Activated B cell treated with CpG ODN at 0.5 μM for 24 hours (primary cell): ENCODE measurements at places on chromosomes 6 and 20. TPM values are rescaled to one million over a fixed set of nuclear protein-coding genes. Genes with fewer than 3 reads are reported as not detected.

DNA sequence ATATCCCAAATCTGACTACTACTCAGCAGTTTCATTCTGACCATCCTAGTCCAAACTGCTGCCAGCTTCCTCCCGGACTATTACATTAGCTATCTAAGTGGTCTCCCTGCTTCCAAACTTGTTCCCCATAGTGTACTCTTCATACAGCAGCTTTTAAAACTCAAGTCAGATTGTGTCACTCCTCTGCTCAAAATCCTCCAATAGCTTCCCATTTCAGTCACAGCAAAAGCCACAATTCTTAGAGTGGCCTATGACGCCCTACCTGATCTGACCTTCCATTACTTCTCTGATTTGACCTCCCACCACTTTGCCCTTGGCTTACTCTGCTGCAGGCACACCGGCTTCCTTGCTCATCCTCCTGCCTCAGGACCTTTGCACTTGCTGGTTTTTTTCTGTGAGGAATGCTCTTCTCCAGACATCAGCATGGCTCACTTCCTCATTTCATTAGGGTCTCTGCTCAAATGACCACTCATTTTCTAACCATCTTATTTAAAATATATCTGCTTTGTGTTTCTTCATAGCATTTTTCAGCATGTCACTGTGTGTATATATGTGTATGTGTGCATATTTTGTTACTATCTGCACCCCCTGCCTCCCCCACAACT, 111.1 kb upstream of the DTNBP1 start:
- no peak overlapping the region for H3K27ac ChIP-seq
- no peaks in the 10 kb centered on the region for H3K27me3 ChIP-seq
- no peaks in the 10 kb centered on the region for H3K36me3 ChIP-seq
- no peak for DNase-seq

AP5S1 gene
- 13.4 and 13.5 TPM in 2 replicates for total RNA-seq

- no peaks in the 10 kb centered on the region for H3K27me3 ChIP-seq
- H3K27ac ChIP-seq, result peak overlapping the region; percentile 78
- peaks cover 34% of the 10 kb centered on the region for H3K4me1 ChIP-seq
- no peak overlapping the region for H3K4me3 ChIP-seq
Observed at GRCh38 chr6:106182455-106182854, 96.3 kb downstream of the PRDM1 start.

- H3K36me3 ChIP-seq, result peaks cover 30% of the 10 kb centered on the region
- peak overlapping the region; percentile 92 for H3K4me3 ChIP-seq
- peak overlapping the region; percentile 99 for H3K27ac ChIP-seq
- no peaks in the 10 kb centered on the region for H3K27me3 ChIP-seq
- DNase-seq, result no peak
Observed at GRCh38 chr6:30688569-30688968, 2.1 kb upstream of the PPP1R18 start.

- no peak for DNase-seq
- H3K27me3 ChIP-seq, result no peaks in the 10 kb centered on the region
- no peak overlapping the region for H3K27ac ChIP-seq
- H3K4me3 ChIP-seq, result no peak overlapping the region
Observed at GRCh38 chr6:27891320-27891875, 20.8 kb downstream of the OR2B2 start.

DNA sequence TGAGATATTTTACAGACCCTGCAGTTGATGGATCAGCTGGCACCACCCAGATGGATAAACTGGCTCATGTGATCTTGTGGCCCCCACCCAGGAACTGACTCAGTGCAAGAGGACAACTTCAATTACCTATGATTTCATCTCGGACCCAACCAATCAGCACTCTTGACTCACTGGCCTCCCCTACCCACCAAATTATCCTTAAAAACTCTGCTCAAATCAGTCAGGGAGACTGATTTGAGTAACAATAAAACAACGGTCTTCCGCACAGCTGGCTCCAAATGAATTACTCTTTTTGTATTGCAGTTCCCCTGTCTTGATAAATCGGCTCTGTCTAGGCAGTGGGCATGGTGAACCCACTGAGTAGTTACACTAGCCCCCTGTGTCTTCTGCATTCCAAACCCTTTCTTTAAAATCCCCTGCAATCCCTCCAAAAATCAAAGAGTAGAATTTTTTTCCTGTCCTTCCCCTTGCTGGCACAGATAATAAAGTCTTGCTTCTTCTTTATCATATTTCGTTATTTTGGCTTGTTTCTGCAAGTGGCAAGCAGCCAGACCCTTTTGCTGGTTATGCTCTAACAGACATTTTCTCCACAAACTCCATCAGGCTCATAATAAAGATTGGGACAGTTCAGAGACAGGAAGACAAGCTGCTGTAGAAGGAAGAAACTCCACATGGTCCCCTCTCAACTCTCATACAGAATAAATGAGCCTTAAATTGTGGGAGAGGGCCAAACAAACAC, 48.3 kb downstream of the OR2B6 start:
- H3K4me1 ChIP-seq, result peaks cover 21% of the 10 kb centered on the region
- no peaks in the 10 kb centered on the region for H3K36me3 ChIP-seq
- H3K4me3 ChIP-seq, result no peak overlapping the region
- no peak overlapping the region for H3K27ac ChIP-seq
- DNase-seq, result no peak

DNA sequence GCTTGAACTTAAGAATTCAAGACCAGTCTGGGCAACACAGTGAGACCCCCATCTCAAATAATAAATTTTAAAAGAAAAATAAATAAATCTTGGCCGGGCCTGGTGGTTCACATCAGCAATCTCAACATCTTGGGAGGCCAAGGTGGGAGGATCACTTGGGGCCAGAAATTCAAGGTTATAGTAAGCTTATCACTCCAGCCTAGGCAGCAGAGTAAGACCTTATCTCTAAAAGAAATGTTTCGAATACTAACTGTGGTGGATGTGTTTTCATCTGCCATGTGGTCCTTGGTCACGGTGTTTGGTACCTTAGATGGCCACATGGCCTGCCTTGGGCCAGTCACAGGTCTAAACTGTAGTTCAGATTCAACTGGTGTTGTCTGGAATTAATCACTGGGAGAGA, 5.8 kb downstream of the UBE2C start:
- no peak overlapping the region for H3K27ac ChIP-seq
- peaks cover 11% of the 10 kb centered on the region for H3K27me3 ChIP-seq
- H3K36me3 ChIP-seq, result no peaks in the 10 kb centered on the region
- peaks cover 16% of the 10 kb centered on the region for H3K4me1 ChIP-seq
- no peak overlapping the region for H3K4me3 ChIP-seq

MAP3K5 gene
- 21.6 and 24.4 TPM in 2 replicates for total RNA-seq

GTSF1L gene
- 0.34 and 1.3 TPM in 2 replicates for total RNA-seq

GRCh38 chr20:35502352-35502751, 27.1 kb downstream of the C20orf173 start:
- peak overlapping the region; percentile 44 for H3K4me3 ChIP-seq
- peak; percentile 49 for DNase-seq
- H3K27me3 ChIP-seq, result no peaks in the 10 kb centered on the region
- H3K27ac ChIP-seq, result peak overlapping the region; percentile 68

- no peak for DNase-seq
- no peaks in the 10 kb centered on the region for H3K4me1 ChIP-seq
- H3K27ac ChIP-seq, result no peak overlapping the region
- H3K27me3 ChIP-seq, result no peaks in the 10 kb centered on the region
- H3K36me3 ChIP-seq, result no peaks in the 10 kb centered on the region
Observed at GRCh38 chr20:11266571-11266970, 592.8 kb upstream of the JAG1 start.

ETV7 gene
- total RNA-seq, result 0.24 and 0.51 TPM in 2 replicates

RNF144B gene
- 12.6 and 13.5 TPM in 2 replicates for total RNA-seq

DNA sequence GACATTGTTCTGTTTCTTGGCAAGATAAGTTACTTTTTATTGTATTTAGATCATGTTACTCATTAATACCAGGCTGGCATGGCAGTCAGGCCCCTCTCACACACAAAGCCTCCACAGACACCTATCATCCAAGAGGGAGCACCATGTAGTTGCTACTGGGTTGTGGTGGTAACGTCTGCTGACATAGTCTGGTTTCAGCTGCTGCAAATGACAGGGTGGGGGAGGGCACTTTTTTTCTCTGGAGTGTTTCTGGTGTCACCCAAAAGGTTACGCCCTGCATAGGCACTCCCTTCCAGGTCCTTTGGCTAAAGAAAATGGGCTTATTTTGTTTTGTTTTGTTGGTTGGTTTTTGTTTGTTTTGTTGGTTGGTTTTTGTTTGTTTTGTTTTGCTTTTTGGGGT, 236.4 kb upstream of the RIMS1 start:
- H3K27me3 ChIP-seq, result no peaks in the 10 kb centered on the region
- H3K4me3 ChIP-seq, result no peak overlapping the region
- H3K36me3 ChIP-seq, result no peaks in the 10 kb centered on the region
- no peak overlapping the region for H3K27ac ChIP-seq
- no peak for DNase-seq

SPATA25 gene
- total RNA-seq, result 0.53 and 0.88 TPM in 2 replicates

DNA sequence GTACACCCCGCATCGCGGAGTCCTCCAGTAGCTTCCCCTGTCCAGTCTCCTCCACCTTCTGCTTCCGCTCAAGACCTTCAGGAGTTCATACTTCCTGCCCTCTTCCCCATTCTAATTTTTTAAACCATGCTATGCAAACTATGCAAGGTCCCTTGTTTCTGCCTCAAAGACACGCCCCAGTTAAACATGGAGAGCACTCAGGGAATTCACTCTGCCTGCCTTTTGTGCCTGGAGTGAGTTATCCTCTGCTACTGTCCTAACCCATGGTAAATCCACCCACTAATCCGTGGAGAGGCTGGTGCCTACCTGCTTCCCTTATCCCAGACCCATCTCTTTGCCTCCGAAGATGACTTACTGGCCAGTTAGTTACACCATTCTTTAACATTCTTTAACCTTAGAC, 473.7 kb upstream of the JARID2 start:
- H3K36me3 ChIP-seq, result no peaks in the 10 kb centered on the region
- no peak overlapping the region for H3K4me3 ChIP-seq
- H3K27ac ChIP-seq, result no peak overlapping the region
- peaks cover 3% of the 10 kb centered on the region for H3K4me1 ChIP-seq

AIF1 gene
- 1.4 and 2.0 TPM in 2 replicates for total RNA-seq

DNA sequence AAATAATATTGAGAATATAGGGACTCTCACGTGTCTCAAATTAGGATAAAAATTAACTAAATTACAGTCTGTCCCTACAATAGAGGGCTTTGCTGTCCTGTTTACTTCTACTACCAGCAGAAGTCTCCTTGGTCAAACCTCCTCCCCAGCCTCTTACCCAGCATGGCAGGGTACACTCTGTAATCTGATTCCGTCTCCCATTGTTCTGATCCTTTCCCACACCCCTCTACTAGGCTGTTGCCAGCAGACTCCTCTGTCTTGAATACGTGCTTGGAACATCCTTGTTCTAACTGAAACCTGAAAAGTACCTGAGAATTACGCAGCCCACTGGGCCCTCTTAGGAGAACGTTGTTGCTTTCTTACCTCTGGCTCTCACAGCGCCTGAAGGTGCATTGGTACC, 112.2 kb upstream of the PREP start:
- DNase-seq, result no peak
- no peaks in the 10 kb centered on the region for H3K4me1 ChIP-seq
- no peak overlapping the region for H3K4me3 ChIP-seq
- H3K27ac ChIP-seq, result no peak overlapping the region
- peaks cover 10% of the 10 kb centered on the region for H3K27me3 ChIP-seq
- H3K36me3 ChIP-seq, result no peaks in the 10 kb centered on the region

DNA sequence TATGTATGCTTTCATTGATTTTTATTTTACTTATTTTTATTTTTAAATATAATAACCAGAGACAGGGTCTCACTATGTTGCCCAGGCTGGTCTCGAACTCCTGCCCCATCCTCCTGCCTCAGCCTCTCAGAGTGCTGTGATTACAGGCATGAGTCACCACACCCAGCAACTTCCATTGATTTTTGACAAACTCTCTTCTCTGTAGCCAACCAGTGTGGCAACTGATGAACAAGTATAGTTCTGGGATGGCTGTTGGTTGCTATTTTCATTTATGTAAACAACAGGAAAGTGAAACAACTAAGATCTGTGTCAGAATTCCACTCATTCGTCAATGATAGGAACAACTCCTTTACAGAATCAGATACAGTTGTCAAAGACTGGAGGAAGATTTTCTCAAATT, 356.7 kb upstream of the JARID2 start:
- H3K4me1 ChIP-seq, result peaks cover 9% of the 10 kb centered on the region
- no peak overlapping the region for H3K4me3 ChIP-seq
- no peaks in the 10 kb centered on the region for H3K36me3 ChIP-seq
- H3K27me3 ChIP-seq, result no peaks in the 10 kb centered on the region
- no peak for DNase-seq

GRCh38 chr6:150463852-150464251, 95.0 kb downstream of the IYD start:
- no peak for DNase-seq
- no peaks in the 10 kb centered on the region for H3K27me3 ChIP-seq

EGFL8 gene
- total RNA-seq, result 2.2 and 3.4 TPM in 2 replicates

PNPLA1 gene
- total RNA-seq, result not detected in 2 replicates

SLC26A8 gene
- total RNA-seq, result not detected in 2 replicates

OOEP gene
- total RNA-seq, result 0.22 TPM in 1 of 2 replicates, not detected in the other

DNAAF9 gene
- 3.7 and 4.5 TPM in 2 replicates for total RNA-seq

- H3K4me3 ChIP-seq, result no peak overlapping the region
- peaks cover 2% of the 10 kb centered on the region for H3K27me3 ChIP-seq
- DNase-seq, result no peak
- H3K36me3 ChIP-seq, result no peaks in the 10 kb centered on the region
Observed at GRCh38 chr6:107991061-107991460, 33.1 kb upstream of the SEC63 start.

C6orf132 gene
- total RNA-seq, result not detected in 2 replicates

DNA sequence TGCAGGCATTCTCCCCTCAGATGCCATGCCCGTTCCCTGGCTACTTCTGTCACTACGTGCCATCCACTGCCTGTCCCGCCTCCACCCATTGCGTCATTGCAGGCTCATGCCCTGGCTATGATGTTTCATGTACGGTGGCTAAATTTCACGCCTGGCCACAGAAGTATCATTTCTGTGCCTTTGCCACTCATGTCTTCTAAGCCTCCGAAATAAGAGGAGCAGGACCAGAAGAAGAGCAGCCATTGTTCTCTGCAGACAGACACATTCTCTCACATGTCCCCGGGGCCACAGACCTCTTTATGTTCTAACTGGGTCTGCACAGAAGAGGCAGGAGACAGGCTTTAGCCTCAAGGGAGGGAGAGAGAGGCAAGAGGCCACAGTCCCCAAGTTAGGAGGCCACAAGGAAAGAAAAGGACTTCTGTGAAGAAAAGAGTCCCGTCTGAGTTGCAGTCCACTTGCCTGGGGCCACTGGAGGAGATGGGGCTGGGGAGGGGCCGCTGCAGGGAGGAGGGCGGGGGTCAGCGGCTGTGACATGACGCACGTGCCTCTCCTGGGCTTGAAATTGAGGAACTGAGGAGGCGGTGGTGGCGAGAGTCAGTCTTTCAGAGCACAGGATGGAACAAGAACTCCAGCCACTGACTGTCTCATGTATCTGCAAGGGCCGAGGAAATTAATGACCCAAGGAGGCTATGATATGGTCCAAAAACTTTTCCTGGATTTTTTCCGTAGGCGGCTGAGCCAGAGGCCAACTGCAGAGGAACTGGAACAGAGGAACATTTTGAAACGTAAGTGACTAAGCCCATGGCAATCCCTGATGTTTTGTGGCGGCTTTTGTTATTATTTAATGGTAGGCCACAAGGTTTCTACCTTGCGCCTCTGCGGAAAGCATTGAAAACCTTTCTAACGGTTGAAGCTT, 55.9 kb downstream of the TBC1D7 start:
- peaks cover 77% of the 10 kb centered on the region for H3K4me1 ChIP-seq
- peak overlapping the region; percentile 96 for H3K27ac ChIP-seq
- peaks cover 37% of the 10 kb centered on the region for H3K36me3 ChIP-seq
- peak; percentile 70 for DNase-seq
- H3K4me3 ChIP-seq, result peak overlapping the region; percentile 95

- H3K27ac ChIP-seq, result no peak overlapping the region
- H3K4me1 ChIP-seq, result no peaks in the 10 kb centered on the region
Observed at GRCh38 chr20:2005359-2005758, 11.5 kb upstream of the PDYN start.
